ENCODE measurements at places on chromosomes 16 and 17.

DNA sequence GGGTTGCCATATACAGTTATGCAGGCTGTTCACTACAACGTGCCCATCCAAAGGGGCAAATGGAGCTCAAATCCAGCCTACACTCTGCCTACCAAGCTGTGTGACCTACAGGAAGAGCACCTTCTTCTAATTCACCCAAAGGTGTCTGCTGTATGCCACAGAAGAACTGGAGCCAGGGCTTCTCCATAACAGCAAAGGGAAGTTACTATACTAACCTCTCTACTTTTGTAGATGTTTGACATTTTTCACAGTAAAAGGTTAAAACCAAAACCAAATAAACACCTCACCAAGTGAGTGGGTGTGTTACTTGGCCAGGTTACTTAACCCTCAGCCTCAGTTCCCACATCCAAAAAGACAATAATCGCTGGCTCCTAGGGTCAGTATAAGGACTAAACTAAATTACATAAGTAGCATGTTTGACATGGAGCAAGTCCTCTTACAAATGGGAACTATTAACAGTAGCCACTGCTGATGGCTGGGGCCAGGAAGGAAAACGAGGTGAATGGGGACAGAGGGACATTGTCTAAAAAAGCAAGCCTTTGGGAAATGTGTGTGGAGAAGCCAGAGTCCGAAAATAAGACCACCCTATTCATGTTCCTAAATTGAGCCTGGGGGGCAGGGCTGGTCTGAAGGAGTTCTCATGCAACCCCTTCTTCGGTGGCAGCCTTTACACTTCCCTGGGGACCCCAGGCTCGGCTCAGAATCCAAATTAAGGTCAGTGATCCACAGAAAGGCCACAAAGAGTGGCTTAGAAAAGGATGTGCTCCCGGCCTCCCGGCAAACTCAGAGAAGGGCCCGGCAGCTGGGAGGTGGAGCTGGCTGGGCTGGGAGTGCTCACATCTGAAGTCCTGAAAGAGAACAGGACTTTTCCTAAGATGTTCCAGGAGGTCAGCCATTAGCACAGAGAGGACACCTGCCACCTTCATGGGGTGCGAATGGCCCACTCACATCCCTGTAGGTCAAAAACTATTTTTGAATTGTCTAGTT, 13.5 kb downstream of the CUEDC1 start:
- DNase-seq = no peak

GRCh38 chr16:82005027-82005830, 6.0 kb downstream of the SDR42E1 start:
- no peak for DNase-seq

DNA sequence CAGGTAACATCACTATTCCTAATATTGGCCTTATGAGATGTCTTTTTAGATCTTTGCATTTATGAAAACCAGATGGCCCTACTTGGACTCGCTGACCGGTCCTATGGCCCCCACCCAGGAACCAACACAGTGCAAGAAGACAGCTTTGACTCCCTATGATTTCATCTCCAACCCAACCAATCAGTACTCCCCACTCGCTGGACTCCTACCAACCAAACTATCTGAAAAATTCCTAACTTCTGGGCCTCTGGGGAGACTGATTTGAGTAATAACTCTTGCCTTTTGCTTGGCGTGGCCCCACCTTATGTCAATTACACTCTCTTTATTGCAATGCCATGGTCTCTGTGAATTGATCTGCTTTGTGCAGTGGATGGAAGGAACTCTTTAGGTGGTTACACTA, 828.9 kb downstream of the CDH11 start:
- DNase-seq = no peak

DNA sequence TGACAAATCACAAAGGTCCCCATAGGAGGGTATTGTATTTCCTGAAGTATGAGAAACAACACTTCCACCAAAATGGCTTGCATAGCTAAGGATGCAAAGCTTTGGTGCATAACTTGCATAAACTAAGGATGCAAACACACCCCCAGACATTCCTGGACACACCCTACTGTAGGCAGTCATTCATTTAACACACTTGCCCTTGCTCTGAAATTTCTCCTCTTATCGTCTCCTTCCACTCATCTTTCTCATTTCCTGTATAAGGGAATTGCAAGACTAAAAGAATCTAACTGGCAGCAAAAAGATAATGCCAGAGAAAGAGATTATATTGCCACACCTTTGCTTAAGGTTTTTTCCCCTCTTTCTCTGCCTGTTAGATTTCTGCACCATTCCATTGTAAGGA, 28.3 kb downstream of the CHD9 start:
- DNase-seq = no peak

- peak; percentile 42 for DNase-seq
Measured at GRCh38 chr17:45307290-45308015, 9.4 kb downstream of the MAP3K14 start.

- DNase-seq = no peak
Measured at GRCh38 chr17:2062571-2063183, 7.8 kb downstream of the HIC1 start.

- DNase-seq = no peak
Measured at GRCh38 chr16:51440131-51440889, 289.2 kb upstream of the SALL1 start.

DNA sequence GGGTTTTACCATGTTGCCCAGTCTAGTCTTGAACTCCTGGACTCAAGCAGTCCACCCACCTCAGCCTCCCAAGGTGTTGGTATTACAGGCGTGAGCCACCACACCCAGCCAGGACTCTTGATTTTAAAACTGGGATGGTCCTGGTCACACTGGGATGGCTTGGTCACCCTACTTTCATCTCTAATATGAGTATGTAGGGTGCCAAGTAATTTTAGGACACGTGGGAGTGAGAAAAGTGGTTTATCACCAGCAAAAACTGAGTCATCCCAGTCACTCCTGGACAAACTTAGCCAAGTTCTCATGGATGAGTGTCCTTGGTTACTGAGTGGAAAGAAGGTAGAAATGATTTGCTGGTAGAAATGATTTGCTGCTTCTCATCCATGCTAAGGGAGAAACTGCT, 9.9 kb downstream of the CLEC19A start:
- no peak for DNase-seq

GRCh38 chr16:21283521-21284289, 5.6 kb upstream of the CRYM start:
- DNase-seq = no peak

DNA sequence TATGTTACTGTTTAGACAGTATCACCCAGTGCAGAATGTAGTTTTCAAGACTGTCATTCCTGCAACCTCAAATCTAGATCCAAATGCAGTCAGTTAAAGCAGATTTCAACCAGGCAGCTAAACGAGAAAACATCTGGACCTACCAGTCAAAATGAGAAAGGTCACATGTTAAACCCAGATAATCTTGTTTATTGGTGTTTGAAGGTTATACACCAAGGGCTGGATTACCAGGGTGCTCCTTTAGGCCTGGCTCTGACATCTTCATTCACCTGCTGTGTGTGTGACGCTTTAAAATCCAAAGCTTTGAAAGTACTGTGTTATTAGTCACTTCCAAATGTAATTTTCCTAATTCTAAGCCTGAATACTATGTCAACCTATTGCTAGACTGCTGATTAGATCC, 54.9 kb downstream of the IKZF3 start:
- DNase-seq = no peak

- no peak for DNase-seq
Measured at GRCh38 chr17:1216217-1217088, 36.7 kb upstream of the ABR start.

DNA sequence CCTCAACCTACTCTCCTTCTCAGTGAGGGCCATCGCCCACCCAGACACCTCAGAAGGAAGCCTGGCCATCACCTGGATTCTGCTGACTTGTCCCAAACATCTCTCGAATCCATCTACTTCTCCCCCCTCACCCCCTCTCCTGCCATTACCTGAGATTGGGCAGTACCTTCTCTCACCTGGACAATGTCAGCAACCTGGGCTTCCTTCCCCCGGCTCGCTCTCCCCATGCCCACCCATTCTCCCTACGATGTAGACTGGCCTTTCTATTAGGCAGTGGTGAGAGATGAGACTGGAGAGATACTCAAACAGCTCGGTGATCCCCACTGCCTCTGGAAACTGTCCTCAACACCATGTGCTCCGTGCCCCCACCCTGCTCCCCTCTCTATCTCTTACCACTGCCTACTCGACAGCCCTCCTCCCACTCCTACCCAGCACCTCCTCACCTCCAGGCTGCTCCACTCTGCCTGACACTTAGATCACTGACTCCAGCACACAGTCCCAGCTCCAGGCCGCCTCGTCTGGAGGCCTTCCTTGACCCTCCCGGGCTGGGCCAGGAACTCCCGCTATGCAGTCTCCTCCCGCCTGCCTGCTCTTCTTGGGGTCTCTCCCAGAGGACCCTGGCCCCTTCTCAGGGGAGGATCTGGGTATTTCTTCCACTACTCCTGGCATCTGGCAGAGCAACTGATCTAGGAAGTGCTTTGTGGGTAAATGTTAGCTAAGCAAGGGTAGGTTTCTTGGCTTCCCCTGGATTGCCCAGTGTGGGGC, 235.8 kb upstream of the NLRP1 start:
- no peak for DNase-seq

GRCh38 chr17:56577843-56578204, 15.7 kb upstream of the NOG start:
- no peak for DNase-seq

DNA sequence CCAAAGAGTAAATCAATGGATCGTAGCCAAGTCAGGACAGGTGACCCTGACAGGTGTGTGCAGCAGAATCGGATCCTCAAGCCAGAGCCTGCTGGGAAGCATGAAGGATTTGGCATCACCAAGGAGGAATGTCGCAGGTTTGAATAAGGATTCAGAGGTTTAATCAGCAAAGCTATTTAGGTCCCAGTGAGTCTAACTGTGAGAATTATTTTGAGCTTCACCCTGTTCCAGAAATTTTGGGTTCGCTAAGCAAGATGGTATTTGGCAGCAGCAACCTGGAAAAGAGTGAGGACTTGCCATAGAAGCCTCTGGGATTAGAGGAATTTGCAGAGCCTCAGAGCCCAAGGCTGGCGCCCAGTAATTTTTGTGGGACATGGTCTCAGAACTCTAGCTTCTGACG, 173.0 kb downstream of the CCDC182 start:
- DNase-seq = no peak

DNA sequence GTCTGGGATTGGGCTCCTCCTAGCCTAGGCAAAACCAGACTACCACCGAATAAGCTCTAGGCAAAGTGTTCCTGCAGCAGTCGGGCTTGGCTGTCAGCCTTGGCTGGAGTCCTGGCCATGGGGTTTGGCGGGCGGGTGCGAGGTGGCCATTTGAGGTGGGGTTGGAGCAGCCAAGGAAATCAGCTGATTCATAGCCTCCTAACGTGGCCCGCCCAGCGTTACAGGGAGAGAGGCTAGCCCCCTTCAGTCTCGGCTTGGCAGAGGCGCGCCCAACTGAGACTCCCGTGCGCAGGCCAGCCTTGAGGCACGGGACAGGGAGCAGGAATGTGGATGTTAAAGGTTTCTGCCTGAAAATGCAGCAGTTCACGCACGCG, 1.9 kb downstream of the PMP22 start:
- no peak for DNase-seq

- DNase-seq = no peak
Measured at GRCh38 chr16:60510941-60511340, 1525.3 kb downstream of the CDH8 start.

GRCh38 chr17:2797226-2797625, 988 bp downstream of the RAP1GAP2 start:
- no peak for DNase-seq

- no peak for DNase-seq
Measured at GRCh38 chr17:42562388-42563142, 617 bp downstream of the COASY start.

DNA sequence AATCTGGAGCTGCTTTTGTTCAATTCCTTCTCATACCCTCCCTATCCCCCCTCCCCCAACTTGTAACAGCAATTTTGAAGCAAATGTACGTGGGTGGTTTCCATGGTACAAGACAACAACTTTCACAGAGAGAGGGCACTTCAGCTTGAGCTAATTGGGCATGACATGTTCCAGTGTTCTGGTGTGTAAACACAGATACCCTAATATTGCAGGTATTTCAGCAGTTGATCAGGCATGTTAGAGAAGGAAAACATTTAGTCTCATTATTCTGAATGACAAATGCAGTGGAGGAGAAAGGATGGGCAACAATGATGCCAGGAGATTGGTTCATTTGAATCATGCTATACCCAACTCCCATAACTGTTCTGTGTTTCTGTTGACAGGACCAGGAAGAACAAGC, 137.5 kb downstream of the TRIM37 start:
- no peak for DNase-seq

- DNase-seq = no peak
Measured at GRCh38 chr17:17766077-17766743, 70.6 kb downstream of the SREBF1 start.

- DNase-seq = no peak
Measured at GRCh38 chr16:69589434-69590269, 23.9 kb downstream of the NFAT5 start.

- DNase-seq = no peak
Measured at GRCh38 chr17:67993998-67994361, 2.3 kb downstream of the C17orf58 start.

GRCh38 chr16:7332611-7333010, at the start of gene RBFOX1:
Gene RBFOX1 (plus strand): TSS chr16:7332845.
- no peak for DNase-seq

Data from bone marrow (tissue), 2 donors.